CD4-positive, alpha-beta T cell treated with Interleukin-17A for 4 hours (primary cell): ENCODE measurements at places on chromosomes 16 and 17.

DNA sequence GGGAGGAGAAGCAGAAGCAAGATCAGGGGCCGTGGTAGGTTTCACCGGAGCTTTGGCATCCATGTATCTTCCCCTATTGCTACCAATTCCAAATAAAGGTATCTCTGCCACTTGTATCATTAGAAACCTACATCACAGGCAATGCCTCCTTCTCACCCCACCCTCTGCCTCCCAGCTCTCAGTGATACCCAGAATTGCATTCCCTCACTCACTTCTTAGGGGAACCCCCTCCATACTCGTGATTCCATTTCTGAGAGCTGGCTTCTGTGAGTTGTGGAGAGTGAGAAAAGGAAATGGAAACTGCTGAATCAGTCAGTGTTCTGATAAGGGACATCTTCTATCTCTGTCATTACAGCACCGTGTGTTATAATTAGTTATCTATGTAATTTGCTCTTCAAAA, 2.3 kb upstream of the CCL3 start:
- DNase-seq: no peak

GRCh38 chr17:67717624-67718324, at the start of gene NOL11:
Gene NOL11, plus strand, starts transcription at chr17:67717936. Its CDS starts 12 bp downstream, at chr17:67717948.
- peak; percentile 99 for DNase-seq

- no peak for DNase-seq
These were observed 7.5 kb downstream of the ASPSCR1 start for GRCh38 chr17:81984773-81985410.

DNA sequence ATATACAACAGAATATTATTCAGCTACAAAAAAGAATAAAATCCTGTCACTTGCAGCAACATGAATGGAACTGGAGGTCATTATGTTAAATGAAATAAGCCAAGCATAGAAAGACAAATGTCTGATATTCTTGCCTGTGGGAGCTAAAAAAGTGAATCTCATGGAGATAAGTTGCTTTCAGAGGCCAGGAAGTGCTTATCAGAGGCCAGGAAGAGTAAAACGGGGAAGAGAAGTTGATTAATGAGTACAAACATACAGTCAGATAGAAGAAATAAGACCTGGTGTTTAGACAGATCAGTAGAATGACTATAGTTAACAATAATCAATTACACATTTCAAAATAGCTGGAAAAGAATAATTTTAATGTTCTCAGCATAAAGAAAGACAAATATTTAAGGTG, 54.4 kb upstream of the CPHXL start:
- DNase-seq: no peak

GRCh38 chr17:17073581-17074403, 31.5 kb downstream of the MPRIP start:
- no peak for DNase-seq

DNA sequence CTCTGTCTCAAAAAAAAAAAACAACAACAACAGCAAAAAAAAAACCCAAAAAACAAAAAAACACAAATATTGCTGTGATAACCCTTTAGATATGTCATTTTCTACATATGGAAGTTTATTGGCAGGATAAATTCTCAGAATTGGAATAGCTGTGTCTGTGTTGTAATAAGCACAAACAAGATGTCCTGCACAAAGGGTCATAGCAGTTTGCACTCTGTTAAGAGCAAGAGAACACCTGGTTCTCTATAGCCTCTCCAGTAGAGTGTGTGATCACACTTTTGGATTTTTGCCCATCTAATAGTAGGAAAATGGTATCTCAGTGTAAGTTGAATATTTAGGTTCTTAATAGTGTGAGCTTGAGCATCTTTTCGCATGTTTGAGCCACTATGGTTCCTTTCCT, 60.4 kb downstream of the USP43 start:
- DNase-seq: no peak

GRCh38 chr16:73031155-73031866, 16.6 kb downstream of the ZFHX3 start:
- DNase-seq: no peak

GRCh38 chr17:41483991-41484826, 3.3 kb upstream of the KRT35 start:
- DNase-seq: no peak

DNA sequence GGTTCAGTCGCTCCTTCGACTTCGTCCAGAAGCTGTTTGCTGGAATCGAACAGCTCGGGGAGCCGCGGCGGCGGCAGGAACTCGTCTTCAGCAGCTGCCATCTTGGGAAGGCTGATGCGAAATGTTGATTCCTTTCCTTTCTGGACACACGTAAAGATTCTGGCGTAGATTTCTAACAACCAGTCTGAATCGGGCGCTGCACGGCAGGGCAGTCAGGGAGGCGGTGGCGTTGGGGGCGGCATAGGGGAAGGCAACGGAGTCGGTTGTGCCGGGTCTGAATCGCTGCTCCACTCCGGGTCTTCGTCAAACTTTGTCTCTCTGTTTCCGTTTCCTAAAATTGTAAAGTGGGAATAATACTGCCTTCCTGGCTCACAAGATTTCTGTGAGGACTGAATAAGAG, 30.3 kb downstream of the TEX14 start:
- no peak for DNase-seq

DNA sequence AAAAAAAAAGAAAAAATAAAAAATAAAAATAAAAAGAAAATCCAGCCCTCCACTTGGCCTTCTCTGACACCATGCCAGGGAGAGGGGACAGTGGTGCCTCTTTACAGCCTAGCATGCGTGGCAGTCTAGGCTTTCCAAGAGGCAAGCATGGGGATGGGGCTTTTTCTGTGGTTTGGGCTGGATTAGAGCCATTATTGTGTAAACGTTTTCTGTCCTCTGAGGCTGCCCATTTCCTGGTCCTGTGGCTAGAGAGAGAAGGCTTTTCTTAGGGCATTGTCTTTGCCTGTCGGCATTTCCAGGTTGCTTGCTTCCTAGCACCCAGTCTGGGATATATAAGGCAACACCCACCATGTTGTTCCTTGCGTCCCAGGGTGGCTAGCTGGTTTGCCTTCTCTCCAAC, 2.7 kb upstream of the DHRS7B start:
- no peak for DNase-seq

DNA sequence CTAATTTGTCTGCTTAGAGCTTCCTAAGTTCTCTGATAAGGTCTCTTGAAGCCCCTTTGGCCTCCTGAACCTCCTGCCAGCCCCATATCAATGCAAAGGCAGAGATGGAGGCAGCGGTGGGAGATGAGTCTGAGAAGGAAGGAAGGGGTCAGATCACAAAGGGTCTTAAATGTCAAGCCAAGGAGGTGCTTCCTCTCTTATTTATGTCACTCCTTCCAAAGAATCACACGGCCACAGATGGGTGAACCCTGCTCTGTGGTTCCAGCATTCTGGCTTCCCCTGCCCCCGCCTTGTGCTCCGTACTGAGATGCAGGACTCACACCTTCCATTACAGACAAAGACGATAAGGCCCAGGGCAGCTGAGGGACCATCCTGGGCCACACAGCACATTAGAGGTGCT, 96.3 kb downstream of the GSG1L start:
- no peak for DNase-seq

DNA sequence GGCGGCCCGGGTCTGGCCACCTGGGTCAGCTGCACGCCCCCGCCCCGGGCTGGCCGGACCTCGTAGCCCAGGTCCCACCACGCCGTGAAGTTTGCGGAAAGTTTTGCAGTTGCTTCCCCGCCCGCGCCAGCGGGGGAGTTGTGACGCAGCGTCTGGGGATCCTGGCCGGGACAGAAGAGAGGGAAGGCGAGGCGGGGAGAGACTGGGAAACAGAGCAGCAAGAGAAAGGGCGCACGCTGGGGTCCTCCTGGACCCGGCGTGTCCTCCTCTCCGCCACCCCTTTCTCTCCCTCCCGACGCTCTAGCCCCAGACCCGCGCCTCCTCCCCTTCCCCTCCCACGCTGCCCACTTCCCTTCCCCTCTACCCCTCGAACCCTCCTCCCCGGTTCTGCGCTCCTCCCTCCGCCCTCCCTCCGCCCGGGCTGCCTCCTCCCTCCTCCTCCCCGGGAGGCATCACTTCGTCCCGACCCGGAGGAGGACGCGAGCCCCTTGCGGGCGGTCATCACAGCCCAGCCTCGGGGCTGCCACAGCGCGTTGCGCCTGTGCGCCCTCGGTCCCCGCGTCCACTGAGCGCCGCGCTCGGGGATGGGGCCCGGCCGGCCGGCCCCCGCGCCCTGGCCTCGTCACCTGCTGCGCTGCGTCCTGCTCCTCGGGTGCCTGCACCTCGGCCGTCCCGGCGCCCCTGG, at the start of gene MRC2:
Gene MRC2, plus strand, starts transcription at position 452 of the 685 bp plus-strand sequence. Its CDS starts 133 bp downstream, at position 585.
- DNase-seq: peak; percentile 48

GRCh38 chr16:63850979-63851378, 1270.9 kb downstream of the CDH11 start:
- DNase-seq: no peak

- DNase-seq: no peak
These were observed 44.9 kb upstream of the POLR3E start for GRCh38 chr16:22252317-22252716.

- DNase-seq: no peak
These were observed 8.0 kb upstream of the LGALS9 start for GRCh38 chr17:27622986-27623385.

- no peak for DNase-seq
These were observed 1.2 kb downstream of the B9D1 start for GRCh38 chr17:19361326-19361725.

GRCh38 chr16:66851166-66851964, 7.2 kb downstream of the CA7 start:
- DNase-seq: no peak

- no peak for DNase-seq
These were observed 53.7 kb downstream of the AMFR start for GRCh38 chr16:56371660-56371937.

DNA sequence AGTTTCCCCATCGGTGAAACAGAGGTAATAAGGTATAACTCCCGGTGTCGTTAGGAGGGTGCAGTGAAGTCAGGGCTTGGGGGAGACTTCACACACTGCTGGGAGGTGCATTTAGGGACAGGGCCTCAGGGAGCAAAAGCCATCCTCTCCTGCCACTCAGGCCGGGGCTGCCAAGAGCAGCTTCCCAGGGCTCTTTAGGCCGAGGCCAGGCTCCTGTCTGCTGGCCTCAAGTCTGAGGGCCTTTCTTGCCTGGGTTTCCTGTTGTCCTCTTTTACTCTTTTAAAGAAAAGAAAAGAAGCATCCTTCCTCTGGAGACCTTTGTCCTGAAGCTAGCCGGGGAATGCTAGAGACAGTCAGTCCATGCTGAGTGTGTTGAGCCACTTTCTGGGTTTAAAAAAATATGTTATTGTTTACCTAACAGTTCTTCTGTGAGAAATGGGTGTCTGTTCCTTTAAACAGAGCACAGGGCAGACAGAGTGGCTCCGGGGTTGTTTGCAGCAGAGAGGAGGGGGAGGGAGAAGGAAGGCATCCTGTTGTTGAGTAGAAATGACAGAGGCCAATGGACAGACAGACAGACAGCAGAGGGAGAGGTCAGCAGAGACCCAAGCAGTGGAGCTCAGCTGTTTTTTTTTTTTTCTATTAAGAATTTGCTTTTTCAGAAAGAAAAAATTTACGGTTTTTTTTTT, 79.1 kb downstream of the C17orf67 start:
- peak; percentile 45 for DNase-seq

GRCh38 chr17:28105501-28105900, 63.0 kb downstream of the NLK start:
- no peak for DNase-seq

DNA sequence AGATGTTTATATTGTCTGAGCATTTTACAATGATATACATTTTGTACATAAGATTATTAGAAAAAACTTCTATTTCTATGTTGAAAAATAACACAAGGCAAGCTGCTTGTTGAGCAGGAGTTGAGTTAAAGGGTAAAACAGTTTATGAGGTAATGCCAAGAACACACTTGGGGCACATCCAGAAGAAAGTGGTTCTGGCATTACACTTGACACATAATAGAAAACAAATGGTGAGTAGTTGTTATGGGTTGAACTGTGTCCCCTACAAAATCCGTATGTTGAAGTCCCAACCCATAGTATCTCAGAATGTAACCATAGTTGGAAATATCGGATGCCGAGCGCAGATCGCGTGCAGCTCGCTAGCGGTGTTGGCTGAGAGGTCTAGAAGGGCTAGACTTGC, 354.3 kb upstream of the GOT2 start:
- DNase-seq: no peak

- no peak for DNase-seq
These were observed 26.1 kb downstream of the TRPV3 start for GRCh38 chr17:3531266-3532101.

GRCh38 chr16:19766988-19767387, 48.9 kb downstream of the IQCK start:
- no peak for DNase-seq

DNA sequence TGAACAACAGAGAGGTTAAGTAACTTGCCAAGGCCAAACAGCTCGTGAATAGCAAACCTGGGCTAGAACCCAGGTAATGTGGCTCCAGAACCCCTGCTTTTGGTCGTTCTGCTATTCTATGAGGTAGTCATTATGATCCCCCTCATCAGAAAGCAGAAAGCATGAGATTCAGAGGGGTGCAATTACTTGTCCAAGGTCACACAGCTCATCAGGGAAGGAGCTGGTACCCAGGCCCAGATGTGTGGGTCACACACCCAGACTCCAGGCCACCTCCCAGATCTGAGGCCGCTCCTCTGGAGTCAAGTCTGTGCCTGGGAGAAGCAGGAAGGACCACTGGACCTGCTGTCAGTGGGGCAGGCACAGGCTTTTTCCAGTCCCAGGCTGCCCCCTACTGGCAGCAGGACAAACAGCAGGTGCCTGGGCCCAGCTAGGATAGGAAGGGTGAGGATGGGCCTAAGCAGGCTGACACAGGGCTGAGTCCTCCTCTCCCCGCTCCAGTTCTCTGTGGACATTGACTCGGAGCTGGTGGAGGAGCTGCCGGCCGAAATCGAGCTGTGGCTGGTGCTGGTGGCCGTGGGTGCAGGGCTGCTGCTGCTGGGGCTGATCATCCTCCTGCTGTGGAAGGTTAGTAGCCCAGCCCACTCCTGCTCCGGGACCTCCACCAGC, 7.8 kb upstream of the PDK2 start:
- peak; percentile 82 for DNase-seq

DNA sequence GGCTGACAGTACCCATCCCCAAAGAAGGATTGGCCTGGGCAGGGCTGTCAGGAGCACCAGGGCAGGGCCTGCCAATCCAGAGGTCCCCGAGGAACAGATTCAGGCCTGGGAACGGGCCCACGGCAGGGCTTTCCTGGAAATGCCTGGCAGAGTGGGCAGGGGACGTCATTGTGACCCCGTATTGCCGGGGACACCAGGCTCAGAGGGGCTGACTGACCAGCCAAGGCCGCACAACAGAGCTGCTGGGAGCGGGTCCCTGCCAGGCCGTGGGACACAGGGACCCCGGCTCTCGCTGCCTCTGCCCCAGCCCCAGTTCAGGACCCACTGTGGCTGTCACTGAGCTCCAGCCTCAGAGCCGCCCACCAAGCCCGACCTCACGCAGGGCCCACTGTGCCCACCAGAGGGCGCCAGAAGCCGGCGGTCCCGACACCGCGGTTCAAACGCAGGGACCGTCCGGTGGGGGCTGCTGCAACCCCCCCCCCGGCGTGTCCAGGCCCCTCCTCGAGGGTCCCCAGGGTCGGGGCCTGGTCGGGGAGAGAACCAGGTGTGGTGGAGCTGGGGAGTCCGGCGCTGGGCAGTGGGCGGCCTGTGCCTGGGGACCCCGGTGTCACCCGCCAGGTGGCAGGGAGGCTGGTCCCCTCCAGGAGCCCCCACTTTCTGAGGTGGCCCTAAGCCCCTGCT, 15.2 kb upstream of the SSTR5 start:
- peak; percentile 76 for DNase-seq

- peak; percentile 77 for DNase-seq
These were observed at the start of the genes ABI3 and GNGT2 for GRCh38 chr17:49210158-49211029. Gene ABI3, plus strand, starts transcription at chr17:49210707. Its CDS starts 18 bp downstream, at chr17:49210725. Gene GNGT2, minus strand, starts transcription at chr17:49210574. Its CDS starts 3,152 bp downstream, at chr17:49207422.

- DNase-seq: peak; percentile 62
These were observed 3.3 kb downstream of the POLR3E start for GRCh38 chr16:22300427-22301071.
